ENCODE measurements at places on chromosomes 7 and 10.

GRCh38 chr7:112056409-112056808, 149.8 kb downstream of the DOCK4 start:
- no peak for DNase-seq

- no peak for DNase-seq
Measured at GRCh38 chr7:149878523-149878921, 4.8 kb downstream of the ATP6V0E2 start.

DNA sequence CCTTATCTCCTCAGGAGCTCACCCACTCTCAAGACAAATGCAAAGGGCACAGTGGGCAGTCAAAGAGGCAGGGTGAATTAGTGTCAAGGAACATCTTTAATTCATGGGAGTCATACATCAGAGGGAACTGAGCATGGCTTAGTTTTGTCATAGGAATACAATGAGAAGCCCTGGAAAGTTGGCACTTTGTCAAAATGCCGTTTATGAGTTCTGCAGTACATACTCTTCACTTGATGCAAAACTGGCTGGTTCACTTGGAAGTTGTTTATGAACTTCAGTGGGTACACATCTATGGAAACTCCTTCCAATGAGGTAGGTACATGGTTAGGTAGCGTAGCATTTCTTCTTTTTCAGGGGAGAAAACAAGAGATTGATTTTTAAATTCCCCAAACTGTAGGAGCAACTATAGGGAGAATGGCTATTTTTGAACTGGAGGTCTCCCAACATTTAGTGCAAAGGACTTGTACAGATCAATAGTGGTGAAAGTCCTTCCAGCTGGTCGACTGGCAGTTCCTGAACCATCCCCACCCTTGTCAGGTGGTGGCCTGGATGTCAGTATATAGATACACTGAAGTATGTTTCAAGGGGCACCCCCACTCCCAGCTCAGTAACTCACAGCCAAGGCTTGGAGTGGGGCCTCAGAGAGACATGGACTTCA, 580.5 kb downstream of the REEP3 start:
- no peak for DNase-seq

GRCh38 chr10:67269828-67270227, 344.0 kb downstream of the LRRTM3 start:
- DNase-seq: no peak

DNA sequence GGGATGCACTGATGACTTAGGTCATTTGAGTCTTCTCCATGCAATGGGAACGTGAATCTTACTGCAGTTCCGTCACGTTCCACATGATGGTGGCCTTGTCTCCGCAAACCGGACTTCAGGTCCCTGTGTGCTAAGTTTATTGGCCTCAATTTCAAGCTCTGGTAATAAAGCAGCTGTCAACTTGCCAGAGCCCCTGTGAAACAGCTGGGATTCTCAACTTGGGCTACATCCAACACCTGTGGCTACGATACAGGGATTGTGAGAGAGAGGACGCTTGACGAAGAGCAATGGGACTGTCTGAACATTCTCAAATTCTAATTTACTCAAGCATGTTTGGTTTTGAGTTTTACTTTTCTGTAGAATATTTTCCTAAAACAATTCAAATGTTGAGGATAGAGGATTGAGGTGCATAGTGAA, 174.2 kb downstream of the PTN start:
- DNase-seq: no peak

- DNase-seq: no peak
Measured at GRCh38 chr10:132233501-132234085, 46.8 kb downstream of the DPYSL4 start.

GRCh38 chr10:86376403-86376802, 9.8 kb upstream of the GRID1 start:
- DNase-seq: no peak

DNA sequence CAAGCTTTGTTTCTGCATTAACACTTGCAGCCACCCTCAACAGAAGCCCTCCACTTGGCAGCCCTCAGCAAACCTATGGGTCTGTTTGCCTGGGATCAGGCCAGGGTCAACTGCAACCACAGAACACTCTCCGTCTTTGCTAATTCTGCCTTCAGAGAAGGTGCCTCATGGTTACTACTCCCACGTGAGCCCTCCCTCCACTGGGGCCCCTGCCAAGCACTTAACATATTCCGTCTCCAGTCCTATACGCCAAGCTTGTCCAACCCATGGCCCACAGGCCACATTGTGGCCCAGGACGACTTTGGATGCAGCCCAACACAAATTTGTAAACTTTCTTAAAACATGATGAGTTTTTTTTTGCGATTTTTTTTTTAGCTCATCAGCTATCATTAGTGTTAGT, 54.7 kb downstream of the HSPA12A start:
- no peak for DNase-seq

GRCh38 chr10:11272915-11273389, 255.3 kb downstream of the CELF2 start:
- no peak for DNase-seq

- no peak for DNase-seq
Measured at GRCh38 chr10:68992636-68993440, 4.2 kb downstream of the KIFBP start.

- DNase-seq: peak; percentile 29
Measured at GRCh38 chr10:63464402-63465292, 1.1 kb downstream of the JMJD1C start.

GRCh38 chr10:3830946-3831345, 45.9 kb upstream of the KLF6 start:
- no peak for DNase-seq

GRCh38 chr7:26493737-26494428, 202.2 kb downstream of the SNX10 start:
- no peak for DNase-seq

DNA sequence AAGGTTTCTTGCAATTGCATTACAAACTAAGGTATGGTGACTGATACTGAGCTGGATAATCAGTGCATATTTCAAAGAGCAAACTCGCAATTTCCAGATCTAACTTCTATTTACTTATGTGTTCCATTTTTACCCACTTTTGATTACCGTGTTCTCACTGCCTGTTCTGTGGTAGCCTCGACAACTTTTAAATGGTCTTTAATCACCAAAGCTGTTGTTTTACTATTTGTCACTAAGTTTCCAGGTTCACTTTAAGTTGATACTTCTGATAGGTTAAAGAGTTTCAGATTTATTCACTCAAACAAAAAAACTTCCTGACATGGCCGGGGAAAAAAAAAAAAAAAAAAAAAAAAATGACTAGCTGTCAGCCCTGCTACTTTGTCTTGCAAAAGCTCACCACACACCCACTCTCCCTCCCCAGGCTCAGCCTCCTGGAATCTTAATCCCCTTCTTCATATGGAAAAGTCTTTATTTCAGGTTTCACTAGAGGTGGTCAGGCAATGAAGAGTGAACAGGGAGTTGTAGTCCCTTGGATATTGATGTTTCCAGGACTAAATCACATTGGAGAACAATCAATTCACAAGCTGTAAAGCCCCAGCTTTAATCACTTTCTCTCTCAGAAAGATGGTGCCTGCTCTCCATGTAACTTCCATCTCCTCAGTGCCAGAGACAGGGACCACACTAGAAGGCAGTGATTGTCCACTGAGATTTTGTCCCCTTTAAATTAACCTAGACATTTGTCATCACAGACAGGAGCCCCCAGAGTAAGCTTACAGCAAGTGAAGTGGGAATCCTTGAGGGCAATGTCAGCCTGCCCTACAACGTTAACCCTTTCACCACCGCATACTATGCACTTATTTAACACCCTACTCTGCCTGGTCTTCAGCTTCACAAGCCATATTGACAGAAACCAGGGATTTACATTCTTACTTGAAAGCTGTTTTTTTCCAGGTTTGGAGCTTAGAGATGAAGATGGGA, 749.1 kb upstream of the SORCS1 start:
- DNase-seq: no peak

GRCh38 chr7:121219026-121219425, 109.8 kb upstream of the WNT16 start:
- no peak for DNase-seq

DNA sequence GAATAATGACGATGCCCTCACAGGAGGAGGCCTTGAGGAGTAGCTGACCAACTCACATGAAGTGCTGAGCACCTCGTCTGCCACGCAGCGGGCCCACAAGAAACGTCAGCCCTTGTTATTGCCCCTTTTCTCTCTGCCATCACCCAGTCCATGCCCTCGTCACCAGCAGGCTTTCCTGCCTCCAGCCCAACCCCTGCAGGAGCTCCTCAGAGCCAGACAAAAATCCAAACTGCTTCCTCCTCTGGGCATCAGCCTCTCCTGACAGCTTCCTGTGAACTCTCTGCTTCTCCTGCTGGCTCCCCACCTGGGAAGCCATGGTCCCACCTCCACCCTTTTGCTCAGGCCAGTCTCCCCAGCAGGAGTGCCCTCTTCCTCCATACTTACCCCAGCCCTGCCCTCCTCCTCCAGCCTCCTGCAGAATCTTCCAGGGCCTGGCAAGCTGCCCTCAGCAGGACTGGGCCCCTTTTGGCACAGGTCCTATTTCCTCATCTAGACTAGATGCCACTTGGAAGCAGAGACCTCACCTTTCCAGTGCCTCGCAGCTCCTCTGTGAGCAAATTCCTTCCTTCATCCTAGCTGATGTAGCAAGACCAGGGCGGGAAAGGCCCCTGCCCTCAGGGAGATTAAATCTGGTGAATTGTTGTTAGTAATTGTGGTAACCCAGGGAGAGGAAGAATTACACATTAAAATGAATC, 115.1 kb downstream of the C10orf105 start:
- DNase-seq: no peak

GRCh38 chr7:1552200-1552599, 3.8 kb downstream of the TMEM184A start:
- DNase-seq: no peak

- DNase-seq: no peak
Measured at GRCh38 chr10:13382703-13383398, 34.8 kb upstream of the SEPHS1 start.

DNA sequence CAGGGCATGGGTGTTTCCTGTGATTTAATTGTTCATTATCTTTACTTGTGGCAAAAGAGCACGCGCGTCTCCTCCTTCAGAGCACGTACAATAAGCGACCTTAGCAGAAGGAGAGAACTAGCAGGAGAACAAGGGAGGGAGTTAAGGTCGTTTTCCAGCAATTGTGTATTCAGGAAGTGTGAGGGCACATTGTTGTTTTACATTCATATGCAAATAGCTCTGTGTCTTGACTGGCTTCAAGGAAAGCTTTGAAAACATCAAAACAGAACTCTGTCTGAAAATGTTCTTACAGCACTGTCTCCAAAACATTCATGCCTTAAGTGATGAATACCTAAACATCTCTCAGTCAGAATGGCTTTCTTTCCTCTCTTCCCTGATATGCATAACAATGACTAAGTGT, 499.1 kb downstream of the ACTR3B start:
- DNase-seq: no peak

GRCh38 chr7:143013473-143013872, 13.5 kb downstream of the OR9A2 start:
- no peak for DNase-seq

DNA sequence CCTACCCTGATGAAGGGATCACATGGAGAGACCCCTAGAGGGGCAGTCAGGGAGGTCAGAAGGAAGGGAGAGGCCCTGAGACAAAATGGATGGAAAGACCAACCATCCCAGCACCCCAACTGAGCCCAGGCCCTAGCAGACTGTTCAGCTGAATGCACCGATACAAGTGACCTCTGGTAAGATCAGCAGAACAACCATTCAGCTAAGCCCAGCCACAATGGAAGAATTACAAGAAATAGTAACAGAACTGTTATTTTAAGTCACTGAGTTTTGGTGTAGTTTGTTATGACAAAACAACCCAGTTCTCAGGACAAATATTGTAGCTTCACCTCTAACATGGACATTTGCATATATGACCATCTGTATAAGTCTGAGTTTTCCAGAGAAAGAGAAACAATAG, 210.4 kb upstream of the SVIL start:
- DNase-seq: no peak

DNA sequence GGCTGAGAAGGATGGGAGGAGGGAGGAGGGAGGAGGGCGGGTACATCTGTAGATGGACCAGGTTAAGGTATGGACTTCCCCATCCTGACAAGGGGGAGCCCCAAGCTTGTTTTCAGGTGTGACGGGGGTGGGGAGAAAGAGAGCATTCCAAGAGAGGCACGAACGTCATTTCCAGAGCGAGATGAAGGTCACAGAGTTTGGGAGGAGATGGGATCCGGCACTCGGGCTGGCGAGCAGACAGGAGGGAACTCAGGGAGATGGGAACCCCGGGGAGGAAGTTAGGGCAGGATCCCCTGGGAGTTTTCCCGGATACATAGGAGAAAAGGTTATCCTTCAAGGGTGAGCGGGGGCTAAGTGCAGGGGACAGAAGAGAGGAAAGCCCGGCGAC, 118.8 kb downstream of the CUX1 start:
- DNase-seq: no peak

- DNase-seq: no peak
Measured at GRCh38 chr7:150313870-150314269, 9.3 kb upstream of the LRRC61 start.

Data from HS-5 (cell line).